Jurkat, Clone E6-1 (cell line): ENCODE measurements at places on chromosomes 13 and 19.
A peak's percentile ranks its signal among the peaks of the same experiment; 100 is the strongest.

GRCh38 chr19:19538061-19538784 is at the start of gene CILP2:
TSS of gene CILP2 (plus strand) at chr19:19538265. CDS start at chr19:19538350, 85 bp downstream.
- no peak for DNase-seq

DNA sequence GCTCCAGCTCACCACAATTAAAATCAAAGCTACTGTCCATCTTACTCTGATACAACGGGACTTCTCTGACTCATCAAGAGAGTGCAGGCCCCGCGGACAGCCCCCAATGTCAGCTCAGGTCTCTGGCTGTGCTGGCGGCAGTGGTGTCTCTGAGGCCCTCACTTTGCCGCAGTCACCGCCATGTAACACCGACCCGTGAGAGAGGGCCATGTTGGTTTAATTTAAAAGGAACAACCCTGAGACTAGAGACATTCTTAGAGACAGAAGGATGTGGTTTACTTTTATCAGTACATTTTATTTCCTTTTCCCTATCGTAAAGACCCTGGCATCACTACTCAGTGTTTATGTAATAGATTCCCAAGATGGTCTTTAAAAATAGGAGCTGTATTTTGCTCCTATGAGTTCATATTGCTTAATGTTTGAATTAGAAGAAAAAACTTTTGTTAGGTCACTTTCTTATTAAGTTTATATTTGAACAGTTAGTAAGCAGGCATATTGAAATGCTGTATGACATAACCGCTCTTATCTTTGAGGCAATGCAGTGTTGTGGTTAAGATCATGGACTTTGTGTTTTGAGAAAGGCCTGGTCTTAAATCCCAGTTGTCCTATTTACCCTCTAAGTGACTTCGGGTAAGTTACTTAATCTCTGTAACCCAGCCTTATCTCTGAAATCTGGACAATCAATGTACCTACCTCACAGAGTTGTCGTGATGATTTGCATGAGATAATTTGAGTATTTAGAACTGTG is 23.4 kb downstream of the DGKH start:
- DNase-seq = peak; percentile 78

- no peak for DNase-seq
Observed at GRCh38 chr13:98752467-98753290, at the start of gene SLC15A1. TSS of gene SLC15A1 (minus strand) at chr13:98752672. CDS start at chr13:98752598, 74 bp downstream.

DNA sequence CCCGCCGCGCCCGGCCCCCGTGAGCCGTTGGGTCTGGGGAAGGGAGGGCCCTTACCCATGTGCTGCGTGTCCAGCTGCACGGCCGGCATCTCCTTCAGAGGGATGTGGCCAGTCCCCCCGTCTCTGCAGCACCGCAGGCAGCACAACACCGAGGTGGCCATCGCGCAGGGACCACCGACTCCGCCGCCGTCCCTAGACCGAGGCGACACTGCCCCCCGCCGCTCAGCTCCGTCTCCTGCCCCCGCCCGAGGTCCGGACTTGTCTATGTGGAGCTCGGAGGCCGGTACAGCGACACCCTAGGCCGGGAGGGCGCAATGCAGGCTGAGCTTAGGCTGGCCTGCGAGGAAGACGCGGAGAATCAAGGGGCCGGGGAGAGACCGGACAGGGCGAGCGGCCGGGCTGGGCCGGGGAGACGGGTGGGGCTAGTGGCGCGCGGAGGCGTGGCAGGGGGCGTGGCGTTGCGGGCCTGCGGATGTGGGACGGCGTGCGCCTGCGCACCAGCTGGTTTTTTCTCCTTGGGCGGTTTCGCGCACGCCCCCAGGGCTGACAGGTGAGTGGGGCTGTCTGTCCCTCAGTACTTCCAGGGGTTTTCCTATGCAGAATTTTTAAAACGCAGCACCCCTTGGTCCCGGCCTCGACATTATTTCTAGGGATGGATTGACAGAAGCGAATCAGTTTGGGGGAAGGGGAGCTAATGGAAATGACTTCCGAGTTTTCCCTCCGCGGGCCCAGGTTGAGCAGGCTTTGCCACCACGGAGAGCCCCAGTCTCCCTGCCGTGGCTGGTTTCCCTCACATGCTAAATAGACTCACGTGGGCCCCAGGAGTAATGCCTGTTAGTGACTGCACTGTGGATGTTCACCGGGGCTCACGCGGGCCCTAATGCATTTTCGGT is at the start of gene SPRYD7:
Gene SPRYD7 (minus strand): TSS at position 266 of the 893 bp plus-strand sequence. CDS start 105 bp downstream, at position 161.
- DNase-seq = peak; percentile 71

DNA sequence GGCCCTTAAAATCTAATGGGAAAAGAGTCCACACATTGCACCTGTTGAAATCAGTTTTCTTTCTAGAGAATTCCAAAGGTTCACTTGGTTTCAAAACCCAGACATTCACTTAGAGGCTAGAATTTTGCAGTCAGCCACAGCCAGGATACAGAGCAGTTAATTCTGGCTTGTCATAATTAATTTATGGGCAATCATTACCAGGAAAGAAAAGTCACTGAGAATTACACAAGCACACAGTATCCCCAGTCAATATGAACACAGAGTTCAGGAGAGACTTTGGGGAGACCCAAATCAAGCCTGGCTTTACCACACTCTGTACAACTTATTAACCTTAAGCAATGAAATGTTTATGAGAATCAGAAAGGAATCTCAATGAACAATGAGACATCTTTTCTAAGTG is 224.3 kb upstream of the SOX21 start:
- no peak for DNase-seq

GRCh38 chr19:15177269-15178116 is 23.3 kb downstream of the NOTCH3 start:
- peak; percentile 64 for DNase-seq

GRCh38 chr13:112603641-112604225 is 15.8 kb upstream of the TUBGCP3 start:
- no peak for DNase-seq

DNA sequence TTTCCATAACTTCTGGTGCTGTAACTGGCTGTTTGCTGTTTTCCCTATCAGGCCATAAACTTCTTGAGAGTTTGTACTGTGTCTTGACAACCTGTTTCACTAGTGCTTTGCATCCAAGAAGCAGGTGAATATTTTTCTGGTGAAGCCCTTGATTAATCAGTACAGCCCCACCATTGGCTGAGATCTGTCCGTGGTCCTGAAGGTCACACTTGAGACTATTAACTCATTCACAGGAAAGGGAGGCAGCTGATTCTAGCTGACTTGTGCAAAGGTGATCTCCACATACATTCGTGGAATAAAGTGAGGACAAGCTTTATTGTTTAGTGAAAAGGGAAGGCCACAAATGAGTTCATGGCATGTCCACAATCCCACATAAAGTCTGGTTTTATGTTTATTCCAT is 61.4 kb upstream of the ZNF835 start:
- peak; percentile 1 for DNase-seq

DNA sequence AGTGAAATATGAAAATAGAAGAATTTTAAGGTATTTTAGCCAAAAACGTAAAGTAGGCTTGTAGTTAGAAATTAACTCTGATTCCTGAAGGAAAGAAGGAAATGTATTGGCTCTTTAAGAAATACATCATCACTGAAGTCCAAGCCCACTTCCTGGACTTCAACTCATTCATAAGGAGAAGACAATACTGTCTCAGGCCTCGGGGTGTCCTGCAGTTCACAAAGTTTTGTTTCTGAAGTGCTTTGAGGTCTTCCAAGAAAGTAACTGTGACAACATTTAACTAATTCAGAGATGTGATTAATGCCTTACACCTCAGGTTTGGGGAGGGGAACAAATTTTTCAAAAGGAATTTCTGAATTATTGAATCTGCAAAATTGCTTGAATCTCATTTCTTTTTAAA is 65.8 kb upstream of the STARD13 start:
- no peak for DNase-seq

DNA sequence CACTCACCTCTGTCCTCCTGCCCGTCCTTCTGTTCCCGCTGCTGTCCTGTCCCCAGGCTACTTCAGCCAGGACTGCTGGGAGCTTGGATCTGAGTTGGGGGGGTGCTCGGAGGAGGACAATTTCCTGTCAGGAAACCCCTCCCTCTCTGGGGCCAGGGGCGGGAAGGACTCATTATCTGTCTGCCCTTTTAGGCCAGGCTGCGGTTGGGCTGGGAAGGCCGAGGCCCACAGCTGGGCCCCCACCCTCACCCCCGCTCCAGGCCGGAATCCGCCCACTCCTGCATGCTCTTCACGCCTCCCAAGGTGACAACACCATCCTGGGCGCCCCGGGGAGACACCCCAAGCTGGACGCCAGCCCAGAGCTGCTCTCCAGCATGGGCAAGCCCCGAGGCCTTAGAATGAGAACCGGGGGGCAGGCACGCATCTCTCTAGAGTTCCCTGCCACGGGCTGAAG is at the start of gene EXOC3L2:
Gene EXOC3L2 (minus strand): TSS at position 74 of the 454 bp plus-strand sequence. CDS start 6,362 bp downstream, outside the sequence.
- DNase-seq = no peak
